ENCODE measurements at places on chromosomes 2 and 18.

GRCh38 chr2:45681675-45682074, 30.2 kb downstream of the PRKCE start:
- peak; percentile 31 for DNase-seq

DNA sequence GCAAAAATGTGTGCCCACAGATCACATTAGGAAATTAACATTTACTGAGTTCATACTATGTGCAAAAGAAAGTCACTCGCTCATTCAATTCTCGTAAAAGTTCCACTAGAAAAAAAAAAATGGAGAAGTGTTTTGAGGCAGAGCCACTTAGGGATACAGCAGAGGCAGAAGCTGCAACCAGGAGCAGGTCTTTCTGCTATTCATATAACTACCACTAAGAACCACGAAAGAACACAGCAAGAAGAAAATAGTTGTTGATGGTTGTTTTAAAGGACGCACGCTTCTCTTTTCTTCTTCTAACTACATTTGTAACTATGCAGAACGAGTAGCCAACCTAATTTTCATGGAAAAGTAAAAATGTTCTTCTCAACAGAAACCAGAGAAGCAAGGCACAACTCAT, 45.0 kb downstream of the ROCK2 start:
- no peak for DNase-seq

DNA sequence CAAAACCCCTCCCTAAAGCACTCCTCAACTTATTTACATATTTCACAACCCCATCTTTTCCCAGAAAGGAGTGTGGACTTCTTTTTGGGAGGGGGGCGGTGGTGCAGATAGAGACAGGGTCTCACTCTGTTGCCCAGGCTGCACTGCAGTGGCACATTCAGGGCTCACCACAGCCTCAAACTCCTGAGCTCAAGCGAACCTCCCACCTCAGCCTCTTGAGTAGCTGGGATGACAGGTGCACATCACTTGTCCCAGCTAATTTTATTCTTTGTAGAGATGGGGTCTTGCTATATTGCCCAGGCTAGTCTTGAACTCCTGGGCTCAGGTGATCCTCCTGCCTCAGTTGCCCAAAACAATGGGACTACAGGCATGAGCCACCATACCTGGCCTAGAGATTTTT, 44.1 kb downstream of the ADCY3 start:
- no peak for DNase-seq

- DNase-seq, result no peak
Measured at GRCh38 chr18:57915248-57915647, 112.1 kb upstream of the ATP8B1 start.

DNA sequence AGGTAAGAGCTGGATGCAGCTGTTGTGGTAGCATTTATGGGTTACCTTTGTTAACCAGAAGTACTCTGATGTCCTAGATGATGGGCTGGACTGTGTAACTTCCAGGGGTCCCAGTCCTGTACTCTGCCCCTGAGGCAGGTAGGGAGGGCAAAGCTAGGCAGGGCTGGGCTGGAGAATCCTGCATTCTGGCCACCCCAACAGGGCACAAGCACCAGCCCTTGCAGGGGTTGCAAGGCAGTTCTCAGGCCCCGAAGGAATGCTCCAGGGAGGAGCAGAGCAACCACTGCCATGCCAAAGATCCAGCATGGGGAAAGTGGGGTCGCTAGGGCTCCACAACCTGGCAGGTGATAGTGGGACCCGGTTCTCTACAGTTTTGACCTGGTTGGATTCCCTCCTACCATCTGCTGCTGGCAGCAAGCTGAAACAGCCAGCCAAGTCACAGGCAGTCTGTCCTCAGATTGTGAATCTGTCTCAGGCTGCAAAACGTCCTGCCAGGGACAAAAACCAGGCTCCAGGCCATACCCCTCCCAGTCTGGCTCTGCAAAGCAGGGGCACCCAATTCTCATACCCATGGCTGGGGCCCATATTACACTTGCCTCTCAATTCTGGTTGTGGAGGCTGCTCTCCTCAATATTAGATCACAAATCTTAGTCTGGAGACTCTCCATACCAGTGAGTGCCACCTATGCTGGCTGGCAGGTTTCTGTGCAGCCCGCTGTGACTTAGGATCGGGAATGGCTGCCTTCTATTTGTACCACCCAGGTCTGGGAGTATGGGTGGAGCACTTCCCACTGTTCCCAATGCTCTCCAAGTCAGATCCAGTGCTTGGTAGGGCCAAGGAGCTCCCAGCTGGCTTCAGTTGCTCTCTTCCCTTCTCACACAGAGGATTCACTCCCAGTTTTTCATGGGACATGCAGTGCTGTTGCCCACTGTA, 61.1 kb downstream of the SMCHD1 start:
- no peak for DNase-seq
